Stimulated activated naive CD8-positive, alpha-beta T cell treated with anti-CD3 and anti-CD28 coated beads, Interleukin-15, amount 100 ng/mL, for 72 hours (primary cell): ENCODE measurements at places on chromosomes 4 and X.

DNA sequence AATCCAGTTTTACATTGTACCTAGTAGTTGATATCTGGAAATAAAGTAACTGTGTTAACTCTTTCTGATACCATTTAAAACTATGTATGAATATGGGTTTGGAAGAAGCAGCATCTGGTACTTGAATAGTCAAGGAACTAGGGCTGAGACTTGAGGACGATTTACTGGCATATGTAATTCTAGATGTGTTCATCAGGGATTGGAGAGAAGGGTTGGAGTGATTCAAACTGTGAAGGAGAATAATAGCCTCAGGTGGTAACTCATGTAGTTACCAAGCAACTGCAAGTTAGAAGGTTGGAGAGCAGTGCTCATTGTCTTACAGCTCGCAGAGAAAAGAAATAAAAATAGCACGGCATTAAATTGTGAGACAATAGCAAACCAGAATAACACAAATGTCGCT is 29.5 kb upstream of the TXLNG start:
- DNase-seq: no peak

DNA sequence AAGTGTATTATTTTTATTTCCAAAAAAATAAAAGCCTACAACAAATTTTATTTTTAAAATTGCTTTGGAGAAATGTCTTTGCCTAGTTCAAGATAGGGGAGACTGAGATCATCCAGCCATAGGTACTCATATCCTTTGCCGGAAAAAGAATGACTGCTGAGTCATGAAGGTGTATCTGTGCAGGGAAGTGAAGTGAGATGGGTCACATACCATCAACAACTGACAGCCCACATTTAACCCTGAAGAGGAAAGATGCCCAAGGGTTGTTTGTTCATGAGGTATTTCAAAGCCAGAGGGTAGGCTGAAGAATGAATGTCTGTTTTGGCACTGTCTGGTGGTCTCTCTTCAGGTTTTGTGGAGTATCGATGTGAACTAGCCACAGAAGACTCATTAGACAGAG is 106.7 kb upstream of the TTC29 start:
- DNase-seq: no peak

- DNase-seq: no peak
Measured at GRCh38 chr4:185286571-185286970, 77.2 kb downstream of the SNX25 start.

DNA sequence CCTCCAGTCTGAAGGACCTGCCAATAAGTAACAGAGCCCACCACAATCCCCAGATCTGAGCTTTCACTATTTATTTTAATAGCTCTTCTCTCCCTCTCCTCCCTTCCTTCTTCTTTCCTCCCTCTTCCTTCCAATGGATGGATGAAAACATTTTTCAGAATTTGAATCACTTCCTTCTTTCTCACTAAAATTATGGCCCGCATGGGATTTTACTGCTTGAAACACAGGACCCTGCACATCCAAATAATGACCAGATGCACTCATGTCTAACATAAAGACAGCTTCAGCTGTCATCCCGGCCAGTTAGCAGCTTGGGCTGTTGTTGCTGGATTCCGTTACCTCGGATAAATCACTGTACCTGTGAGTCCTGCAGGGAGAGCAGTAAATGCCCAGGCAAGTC is 5.4 kb upstream of the PHEX start:
- DNase-seq: no peak

- DNase-seq: no peak
Measured at GRCh38 chrX:19647731-19648588, 132.7 kb upstream of the MAP3K15 start.

DNA sequence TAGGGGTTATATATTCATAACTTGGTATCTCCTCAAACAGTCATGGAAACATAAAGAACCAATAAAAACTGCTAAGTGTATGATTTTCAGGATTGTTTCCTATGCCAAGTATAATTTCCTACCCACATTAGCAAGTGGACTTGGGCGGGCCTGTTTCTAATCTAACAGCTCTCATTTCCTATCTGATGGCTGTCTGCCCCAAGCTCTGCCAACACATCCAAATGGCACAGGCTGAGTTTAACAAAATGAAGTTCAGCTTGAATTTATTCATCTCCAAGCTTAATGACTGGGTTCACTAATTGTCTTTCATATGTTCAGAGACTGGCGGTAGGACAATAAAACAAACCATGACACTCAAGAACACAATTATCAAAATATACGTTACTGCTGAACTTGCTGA is 55.5 kb upstream of the S100G start:
- DNase-seq: no peak

- DNase-seq: no peak
Measured at GRCh38 chr4:66974665-66975064, 570.6 kb downstream of the CENPC start.

DNA sequence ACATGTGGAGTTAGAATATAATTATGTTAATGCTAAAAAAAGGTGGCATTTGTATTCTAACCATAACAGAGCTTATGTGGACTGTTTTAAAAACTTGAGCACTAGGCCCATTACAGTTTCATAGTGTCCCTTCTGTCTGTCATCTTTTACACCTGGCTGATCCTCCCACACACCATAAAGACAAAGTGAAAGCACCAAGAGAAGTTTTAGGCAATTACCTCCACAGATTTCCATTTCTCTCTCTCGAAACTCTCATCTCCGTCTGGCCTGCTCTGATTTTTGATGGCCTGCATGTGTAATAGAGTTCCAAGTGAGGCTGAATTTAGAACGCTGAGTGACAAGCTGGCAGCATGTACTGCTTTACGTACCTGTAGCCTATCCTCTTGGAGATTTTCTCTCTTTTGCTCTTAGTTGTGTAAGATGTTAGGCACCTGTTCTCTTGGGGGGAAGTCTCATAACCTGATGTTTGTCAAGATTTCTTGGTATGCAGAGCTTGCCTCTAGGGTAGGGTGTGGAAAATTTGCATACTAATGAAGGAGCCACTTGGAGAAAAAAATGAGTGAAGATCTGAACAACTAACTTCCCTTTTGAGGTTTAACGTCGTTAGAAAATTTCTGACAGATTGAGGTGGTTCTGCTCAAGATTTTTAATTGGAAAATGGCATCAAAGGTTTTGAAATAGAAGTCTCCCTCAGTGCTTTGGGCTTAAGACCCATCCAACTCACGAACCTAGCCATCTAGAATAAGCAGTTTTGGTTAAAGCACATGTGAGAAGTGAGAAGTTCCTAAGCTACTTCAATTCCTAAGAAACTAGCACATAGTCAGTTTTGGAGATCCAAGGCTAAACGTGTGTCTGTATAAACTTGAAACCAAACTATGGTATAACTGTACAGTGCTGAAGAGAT is 57.6 kb upstream of the RAP1GDS1 start:
- no peak for DNase-seq

- DNase-seq: no peak
Measured at GRCh38 chr4:5638316-5638715, 70.0 kb downstream of the EVC2 start.

GRCh38 chrX:136689436-136689835 is 41.5 kb downstream of the CD40LG start:
- DNase-seq: no peak

DNA sequence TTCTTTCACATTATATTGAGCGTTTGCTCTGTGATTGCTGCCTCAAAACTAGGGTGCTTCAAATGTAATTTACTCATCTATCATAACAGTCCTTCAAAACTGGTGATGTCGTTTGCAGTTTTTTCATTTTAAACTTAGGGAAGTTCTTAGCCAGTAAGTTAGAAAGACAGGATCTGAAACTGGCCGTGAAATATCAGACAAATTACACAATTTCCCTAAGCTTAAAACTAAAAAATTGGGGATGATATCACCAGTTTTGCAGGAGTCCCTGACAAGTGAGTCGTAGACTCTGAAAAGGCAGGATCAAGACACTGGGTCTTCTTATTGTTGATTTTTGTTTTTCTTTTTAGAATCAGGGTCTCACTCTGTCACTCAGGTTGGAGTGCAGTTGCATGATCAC is 44.8 kb downstream of the MOB1B start:
- DNase-seq: no peak

GRCh38 chr4:156146571-156146970 is 192.9 kb upstream of the CTSO start:
- no peak for DNase-seq
